Central memory CD4-positive, alpha-beta T cell (primary cell): ENCODE measurements at places on chromosomes 12 and 14.

DNA sequence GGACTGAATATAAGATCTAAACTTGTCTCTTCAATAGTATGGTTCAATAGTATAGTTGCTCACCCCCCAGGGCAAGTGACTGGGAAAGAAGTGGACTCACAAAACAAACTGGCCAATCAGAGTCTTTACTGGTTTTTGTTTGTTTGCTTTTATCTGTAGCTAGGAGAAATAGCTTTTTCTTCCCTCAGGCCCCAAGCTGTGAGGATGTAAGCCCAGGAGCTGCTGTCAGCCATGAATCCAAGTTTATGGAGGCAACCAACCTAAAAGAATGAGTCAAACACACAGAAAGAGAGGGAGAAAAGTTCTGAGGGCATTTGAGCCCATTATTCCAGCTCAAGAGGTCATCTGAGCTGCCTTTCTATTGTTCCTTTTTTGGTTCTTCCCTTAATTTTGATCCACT lies 375.3 kb downstream of the BCAT1 start:
- DNase-seq = no peak

DNA sequence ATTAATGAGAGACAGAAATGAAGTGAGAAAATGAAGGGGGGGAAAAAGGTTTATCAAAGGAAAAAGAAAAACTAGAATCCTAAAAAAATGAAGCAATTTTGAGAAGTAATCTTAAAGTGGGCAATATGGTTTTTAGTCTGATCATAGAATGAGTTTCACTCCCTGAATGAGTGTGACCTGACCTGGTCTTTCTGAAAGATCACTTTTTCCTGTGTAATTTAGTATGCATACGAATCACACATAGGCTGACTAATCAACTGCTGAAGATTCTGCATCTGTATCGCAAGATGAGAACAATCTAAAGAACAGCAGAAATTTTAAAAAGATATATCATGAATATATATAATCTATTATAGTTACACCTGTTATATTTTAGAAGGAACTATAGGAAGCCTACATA lies 11.3 kb downstream of the GNPTAB start:
- no peak for DNase-seq

DNA sequence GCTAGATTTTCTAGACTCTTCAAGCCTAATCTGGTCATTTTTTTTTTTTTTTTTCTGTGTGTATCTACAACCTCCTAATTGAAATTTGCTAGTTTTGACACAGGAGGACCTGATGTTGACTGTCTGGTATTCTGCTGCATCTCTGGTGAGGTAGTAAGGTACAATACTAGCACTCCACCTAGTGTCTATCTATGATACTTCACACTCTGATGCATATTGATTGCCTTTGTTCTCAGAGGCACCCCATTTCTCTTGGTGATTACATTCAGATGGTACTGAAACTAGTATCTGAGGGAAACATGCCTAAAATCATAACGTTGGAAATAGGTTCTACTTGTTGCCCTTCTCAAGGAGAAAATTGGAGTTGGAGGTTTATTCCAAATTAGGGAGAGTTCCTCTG lies 930.5 kb upstream of the NOVA1 start:
- DNase-seq = no peak

- no peak for DNase-seq
These were observed 38.0 kb upstream of the GPATCH2L start for GRCh38 chr14:76113691-76114090.

- DNase-seq = no peak
These were observed 172.2 kb upstream of the GZMB start for GRCh38 chr14:24806061-24806678.
